ENCODE measurements at places on chromosomes 5 and 9.

DNA sequence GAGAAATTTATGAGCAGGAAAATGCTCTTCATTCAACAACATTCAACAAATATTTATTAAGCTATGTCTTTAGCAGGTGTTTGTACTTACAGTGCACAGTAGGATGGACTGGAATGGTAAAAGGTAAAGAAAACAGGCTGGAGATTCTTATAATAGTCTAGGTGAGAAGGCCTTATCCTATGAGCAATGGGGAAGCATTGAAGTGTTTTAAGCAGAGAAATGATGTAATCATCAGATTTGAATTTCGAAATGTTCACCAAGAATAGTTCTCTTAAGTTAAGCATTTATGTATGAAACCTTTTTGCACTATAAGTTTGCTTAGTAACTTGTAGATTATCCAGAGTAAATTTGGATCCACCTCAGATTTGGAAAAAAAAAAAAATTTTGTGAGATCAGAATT, 209.3 kb downstream of the NR3C1 start:
- DNase-seq: no peak

DNA sequence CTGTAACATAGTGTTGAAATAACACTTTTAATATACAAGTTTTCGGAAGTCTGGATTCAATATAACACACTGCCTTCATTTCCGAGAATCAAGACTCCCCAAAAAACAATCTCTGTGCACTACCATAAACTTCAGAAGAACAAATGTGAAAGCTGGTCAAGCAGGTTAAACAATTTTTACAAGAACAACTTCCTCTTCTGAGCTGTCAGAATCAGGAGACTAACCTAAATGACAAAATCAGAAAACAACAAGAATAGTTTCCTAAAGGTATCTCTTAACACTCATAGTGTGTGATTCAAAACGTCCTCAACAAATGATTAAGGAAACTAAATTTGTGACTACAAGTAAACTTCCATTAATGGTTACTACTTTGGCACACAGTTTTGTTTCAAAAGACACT, 11.6 kb downstream of the C9orf72 start:
- no peak for DNase-seq

GRCh38 chr5:82749461-82749820, 327.8 kb downstream of the TMEM167A start:
- DNase-seq: peak; percentile 6

DNA sequence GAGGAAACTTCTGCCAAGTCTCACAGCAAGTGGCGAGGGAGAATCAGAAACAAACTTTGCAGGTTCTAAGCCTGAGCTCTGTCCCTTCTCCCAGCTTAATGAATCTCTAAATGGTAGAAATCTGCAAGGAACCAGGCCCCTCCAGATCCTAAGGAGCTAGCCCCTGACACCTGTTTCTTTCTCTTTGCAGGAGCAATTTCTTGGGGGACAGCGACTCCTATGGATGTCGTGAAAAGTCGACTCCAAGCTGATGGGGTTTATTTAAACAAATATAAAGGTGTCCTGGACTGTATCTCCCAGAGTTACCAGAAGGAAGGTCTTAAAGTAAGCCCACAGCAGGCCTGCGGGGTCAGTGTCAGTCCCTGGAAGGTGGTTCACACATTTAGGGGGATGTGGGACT, 21.8 kb downstream of the IL9 start:
- no peak for DNase-seq

DNA sequence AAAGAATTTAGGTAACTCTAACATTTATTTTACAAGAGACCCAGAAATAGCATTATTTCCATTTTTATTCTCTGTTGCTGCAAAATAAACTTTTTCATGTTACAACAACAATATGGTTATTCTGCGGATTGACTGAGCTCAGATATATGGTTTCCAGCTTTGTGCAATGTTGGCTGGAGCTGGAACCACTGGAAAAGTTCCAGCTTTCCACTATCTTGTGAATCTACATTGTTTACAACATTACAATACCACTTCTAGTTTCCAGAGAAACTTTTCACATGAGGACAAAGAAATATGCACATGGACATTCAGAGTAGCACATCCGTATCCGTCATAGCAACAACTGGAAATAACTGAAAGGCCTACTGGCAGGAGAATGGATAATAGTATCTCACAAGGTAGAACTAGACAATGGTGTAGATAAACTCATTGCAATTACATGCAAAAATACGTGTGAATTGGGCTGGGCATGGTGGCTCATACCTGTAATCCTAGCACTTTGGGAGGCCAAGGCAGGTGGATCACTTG, 436.1 kb upstream of the ADAMTS16 start:
- DNase-seq: no peak

DNA sequence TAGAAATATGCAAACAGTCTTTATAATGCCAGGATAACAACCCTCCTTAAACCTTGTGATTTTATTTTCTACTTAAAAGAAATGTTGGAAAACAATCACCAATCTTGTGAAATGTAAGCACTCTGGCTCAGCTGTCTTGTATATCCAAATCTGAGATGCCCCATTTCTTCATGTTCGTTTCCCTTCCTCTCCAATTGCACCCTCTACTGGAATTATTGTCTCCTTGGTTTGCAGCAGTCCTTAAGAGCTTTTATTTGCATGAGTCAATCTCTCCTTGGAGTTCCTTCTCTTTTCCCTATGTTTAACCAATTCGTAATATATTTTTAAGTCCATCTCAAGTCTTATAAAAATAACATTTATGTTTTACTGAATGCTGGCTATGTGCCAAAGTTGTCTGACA, 362.0 kb upstream of the CDH10 start:
- no peak for DNase-seq
